ENCODE measurements at places on chromosomes 6 and 20.

DNA sequence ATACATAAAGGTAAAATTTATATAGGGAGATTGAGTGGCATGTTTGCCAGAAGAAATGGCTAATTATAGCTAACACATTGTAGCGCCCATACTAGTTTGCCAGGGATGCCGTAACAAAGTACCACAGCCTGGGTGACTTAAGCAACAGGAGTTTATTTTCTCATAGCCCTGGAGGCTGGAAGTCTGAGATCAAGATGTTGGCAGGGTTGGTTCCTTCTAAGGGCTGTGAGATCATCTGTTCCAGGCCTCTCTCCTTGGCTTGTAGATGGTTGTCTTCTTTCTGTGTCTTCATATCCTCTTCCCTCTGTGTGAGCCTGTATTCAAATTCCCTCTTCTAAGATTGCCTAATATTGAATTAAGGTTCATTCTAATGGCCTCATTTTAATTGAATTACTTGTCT lies 417.5 kb upstream of the OPRM1 start:
- DNase-seq: no peak

- no peak for DNase-seq
Measured at GRCh38 chr6:108559884-108560462, 744 bp upstream of the FOXO3 start.

GRCh38 chr6:130063806-130064205 lies 45.4 kb downstream of the L3MBTL3 start:
- no peak for DNase-seq

DNA sequence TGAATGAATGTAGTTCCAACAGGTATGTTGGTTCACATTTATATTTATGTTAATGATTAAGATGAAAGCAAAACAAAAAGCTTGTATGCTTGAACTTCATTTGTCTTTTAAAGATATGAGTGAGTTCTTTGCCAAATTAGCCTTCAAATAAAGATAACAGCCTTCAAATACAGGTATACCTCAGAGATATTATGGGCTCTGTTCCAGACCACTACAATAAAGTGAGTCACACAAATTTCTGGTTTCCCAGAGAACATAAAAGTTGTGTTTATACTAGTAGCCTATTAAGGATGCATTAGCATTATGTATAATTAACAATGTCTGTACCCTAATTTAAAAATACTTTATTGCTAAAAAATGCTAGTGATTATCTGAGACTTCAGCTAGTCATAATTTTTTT lies 245.3 kb upstream of the MAN1A1 start:
- DNase-seq: no peak

DNA sequence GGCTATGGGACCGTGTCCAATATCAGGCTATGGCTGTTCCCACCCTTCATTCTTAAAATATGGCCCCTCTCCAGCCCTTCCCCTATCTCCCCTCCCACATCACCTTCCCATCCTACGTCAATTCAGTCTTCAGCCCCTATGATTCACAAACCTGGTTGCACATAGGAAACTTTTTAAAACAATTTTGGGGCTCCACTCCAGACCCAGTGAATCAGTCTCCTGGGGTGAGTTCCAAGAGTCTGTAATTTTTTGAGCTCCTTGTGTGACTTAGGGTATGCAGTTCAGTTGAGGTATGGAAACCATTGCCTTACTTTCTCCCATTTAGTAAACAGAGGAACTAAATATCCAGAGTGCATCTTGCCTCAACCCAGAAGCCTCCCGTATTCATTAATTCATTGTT lies 5.5 kb downstream of the HNF4A start:
- no peak for DNase-seq

- DNase-seq: no peak
Measured at GRCh38 chr20:796921-797320, 28.6 kb upstream of the SLC52A3 start.

- DNase-seq: no peak
Measured at GRCh38 chr6:133835901-133836300, 53.0 kb upstream of the TCF21 start.

DNA sequence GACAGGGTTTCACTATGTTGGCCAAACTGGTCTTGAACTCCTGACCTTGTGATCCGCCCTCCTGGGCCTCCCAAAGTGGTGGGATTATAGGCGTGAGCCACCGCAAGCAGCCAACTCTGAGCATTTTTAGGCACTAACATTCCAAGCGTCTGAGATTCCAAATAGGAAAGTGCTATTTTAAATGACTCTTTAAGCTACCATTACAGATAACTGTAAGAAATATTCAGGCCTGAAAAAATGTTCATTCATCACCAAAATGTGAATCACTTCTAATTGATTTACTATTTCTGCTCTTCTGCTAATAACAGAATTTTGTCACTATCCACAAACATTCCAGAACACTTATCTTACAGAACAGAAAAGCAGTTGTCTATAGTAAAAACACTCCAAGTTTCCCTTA lies 106.5 kb downstream of the BACH2 start:
- DNase-seq: no peak

DNA sequence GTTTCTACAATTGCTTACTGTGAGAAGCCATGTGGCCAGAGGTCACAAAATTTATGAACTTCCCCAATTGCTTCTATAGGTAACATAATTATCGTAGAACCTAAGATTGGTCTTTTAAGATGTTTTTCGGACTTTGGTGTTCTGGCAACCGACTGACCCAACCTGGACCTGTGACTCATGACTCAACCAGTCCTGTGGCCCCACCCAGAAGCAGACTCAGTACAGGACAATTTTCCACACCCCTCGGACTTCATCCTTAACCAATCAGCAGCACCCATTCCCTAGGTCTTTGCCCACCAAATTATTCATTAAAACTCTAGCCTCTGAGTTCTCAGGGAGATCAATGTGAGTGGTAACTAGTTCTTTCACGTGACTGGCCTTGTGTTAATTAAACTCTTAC lies 26.4 kb upstream of the AKAP12 start:
- DNase-seq: no peak

DNA sequence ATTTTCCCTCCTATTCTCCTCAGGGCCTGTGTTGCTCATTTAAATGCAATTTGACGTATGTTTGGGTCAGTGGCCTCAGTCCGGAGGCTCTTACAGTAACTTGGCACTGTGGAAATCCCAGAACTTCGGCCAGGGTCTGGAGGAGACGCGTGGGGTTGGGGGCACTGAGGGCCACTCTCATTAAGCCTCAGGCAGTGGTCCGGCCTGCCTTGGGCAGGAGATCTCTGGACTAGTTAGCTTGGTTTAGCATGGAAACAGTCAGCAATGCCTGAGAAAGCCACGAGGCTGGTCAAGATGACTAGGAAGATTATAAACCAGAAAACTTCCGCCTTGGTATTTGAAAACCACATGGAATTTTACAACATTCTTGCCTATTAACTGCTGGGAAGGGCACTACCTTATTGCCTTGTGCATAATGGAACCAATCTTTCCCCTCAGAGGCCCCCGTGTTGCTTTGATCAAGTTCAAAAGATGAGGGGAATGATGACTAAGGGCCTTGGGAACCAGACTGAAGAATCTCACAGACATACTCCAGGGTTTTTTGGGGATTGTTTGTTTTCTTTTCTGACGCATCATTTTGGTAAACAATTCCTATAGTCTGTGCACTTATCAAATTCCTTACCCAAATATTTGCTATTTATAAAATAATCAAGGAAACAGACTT lies 206.0 kb upstream of the PREP start:
- no peak for DNase-seq

- no peak for DNase-seq
Measured at GRCh38 chr6:125534430-125535263, 214.8 kb upstream of the HEY2 start.

DNA sequence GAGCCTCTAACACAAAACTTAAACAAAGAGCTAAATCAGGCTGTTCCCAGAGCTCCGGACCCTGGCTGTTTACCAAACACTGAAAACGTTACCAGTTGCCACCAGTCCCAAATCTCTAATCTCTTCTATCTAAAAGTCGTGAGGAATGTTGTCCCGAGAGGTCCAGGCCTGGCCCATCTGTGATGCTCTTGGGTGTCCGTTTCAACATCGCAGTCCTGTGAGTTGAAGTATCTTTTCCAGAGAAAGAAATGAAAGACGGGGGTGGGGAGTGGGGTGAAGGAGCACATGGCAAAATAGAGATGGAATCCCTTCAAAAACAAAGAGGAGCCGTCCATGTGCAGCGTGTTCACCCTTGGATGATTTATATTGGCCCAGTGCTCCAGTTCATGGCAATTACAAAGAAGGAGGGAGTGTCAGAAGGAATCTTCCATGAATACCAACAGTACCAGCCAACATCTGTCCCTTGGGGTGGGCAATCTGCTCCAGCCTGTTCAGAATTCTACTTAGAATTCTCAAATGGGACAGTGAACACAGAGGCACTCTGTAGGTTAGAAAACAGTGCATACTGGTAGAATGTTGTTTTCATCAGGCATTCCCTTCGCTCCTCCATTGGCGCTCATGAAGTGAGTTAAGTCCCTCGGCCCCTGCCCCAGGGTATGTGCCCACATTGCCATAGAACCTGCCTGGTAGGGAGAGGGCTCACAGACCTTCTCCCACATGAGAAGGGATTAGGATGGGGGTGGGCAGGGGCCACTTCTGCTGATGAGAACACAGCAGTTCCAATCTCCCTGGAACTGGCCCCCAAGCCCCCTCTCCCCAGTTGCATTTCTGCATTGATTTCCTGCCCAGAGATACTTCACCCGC lies 112.1 kb downstream of the LY86 start:
- DNase-seq: no peak

DNA sequence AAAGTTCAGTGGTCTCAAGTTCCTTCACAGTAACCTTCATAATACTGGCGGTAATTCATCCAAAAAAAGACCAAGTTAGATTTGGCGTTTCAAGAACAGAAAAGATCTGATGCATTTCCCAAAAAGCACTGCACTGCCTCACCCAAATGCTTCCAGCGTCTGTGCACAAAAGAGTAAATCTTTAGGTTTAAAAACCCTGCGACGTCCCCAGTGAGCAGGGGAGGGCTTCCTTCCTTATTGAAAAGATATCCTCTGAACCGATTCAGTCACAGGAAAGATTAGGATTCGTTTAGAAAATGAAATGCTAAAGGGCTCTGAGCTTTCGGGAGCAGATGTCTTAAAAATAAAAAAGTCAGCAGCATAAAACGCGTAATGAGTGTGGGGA lies 654 bp downstream of the TBC1D7 start:
- no peak for DNase-seq

- DNase-seq: no peak
Measured at GRCh38 chr20:47438464-47439381, 63.0 kb upstream of the NCOA3 start.

DNA sequence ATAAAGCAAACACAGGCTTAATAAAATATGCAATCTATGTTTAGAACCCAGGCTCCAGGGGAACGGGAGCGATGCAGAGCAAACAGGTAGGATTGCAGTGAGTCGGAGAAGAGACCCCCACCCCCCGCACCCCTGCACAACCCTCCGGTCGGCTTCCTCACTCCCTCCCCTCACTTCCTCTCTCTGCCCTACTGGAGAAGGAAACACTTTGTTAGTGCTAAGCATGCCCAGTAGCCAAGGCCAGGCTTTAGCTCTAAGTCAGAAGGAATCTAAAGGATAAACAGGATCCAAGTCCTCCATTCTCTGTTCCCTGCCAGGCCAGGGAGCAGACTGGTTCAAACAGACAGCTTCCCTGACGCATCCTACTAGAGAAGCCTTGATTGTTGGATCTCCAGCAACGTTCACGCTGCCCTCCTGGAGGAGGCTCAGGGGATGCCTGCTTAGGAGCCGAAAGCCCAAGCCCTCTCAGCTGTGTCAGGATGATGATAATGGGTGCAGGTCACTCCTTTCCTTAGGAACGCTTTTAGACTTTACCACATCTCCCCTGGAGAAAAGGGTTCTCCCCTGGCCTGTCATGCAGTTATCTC lies 14.7 kb downstream of the FOXQ1 start:
- DNase-seq: no peak

DNA sequence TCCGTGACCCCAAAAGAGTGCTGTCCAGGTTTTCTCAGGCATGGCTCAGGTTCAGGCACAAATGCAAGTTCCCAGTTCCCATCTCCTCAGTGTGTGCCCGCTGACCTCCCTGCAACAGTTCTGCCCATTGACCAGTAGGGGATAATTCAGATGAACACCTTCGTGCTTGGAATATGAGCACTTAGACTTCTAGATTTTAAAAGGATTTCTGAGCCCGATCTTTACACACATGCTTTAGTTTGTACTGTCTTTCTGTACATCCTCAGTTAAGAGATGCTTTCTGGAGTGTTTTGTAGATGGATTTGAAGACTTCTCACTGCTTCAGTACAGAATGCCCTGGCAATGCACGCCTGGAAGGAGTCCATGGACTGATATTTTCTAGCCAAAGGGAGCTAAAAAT lies 239.6 kb upstream of the PLCB4 start:
- no peak for DNase-seq

GRCh38 chr20:47273591-47274235 lies 82.8 kb downstream of the ZMYND8 start:
- no peak for DNase-seq

GRCh38 chr6:15551798-15552197 lies 111.0 kb downstream of the DTNBP1 start:
- DNase-seq: no peak

- no peak for DNase-seq
Measured at GRCh38 chr6:15451738-15452137, 205.9 kb downstream of the JARID2 start.

- no peak for DNase-seq
Measured at GRCh38 chr20:49460916-49461315, 21.6 kb downstream of the KCNB1 start.

DNA sequence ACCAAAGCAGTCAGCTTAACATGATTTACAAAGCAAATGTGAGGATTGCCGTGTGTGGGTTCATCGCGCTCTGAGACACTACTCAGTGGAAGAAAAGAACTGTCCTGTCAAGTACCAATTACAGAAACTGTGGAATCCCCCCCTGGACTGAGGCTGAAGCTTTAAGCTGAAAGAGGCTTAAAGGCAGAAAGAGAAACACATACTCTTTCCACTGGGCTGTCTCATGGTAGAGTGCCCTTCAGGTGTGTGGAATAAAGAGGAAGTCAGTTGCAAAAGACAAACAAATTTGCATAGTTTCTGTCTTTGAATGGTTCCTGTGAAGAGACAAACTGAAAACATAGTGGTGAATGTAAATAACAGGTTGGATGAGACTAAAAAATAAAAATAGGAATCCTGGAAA lies 560.4 kb upstream of the SYNCRIP start:
- DNase-seq: no peak

DNA sequence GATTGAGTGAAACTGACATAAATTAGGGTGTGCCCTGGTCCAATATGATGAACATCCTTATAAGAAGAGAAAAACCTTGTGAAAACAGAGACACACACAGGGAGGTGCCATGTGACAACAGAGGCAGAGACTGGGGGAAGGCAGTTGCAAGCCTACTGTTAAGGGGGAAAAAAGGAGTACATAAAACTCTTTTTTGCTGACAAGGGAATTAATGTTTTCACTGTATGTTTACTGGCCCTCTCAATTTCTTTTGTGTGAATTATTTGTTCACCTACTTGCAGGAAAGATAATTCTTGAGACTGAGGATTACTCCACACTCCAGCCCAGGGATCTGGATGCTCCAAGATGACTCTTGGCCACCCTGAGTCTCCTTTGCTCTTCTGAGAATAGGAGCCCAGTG lies 12.1 kb upstream of the NRSN1 start:
- DNase-seq: no peak

DNA sequence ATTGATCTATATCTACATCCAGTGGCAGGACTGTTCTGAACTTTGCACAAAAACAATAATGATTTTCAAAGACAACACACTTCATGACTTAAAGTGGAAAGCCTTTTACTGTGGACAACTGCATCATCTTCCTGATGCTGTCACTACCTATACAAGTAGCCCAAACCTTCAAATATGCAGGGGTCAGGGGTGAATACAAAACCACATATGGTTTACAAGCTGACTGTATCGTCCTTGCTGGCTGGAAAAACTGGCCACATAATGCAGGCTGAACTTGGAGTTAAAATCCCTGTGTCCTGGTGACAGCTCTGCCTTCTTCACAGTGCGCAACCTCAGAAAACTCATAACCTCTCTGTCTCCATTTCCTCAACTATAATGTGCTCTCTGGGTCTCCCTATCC lies 128.9 kb downstream of the GMDS start:
- DNase-seq: no peak

All from stimulated activated CD8-positive, alpha-beta memory T cell treated with anti-CD3 and anti-CD28 coated beads, Interleukin-7, amount 100 ng/mL, for 4 hours (primary cell).